HCEC 1CT (cell line): ENCODE measurements at places on chromosomes 7 and 10.

- no peak for DNase-seq
These were observed 49.6 kb upstream of the TOMM7 start for GRCh38 chr7:22872096-22872807.

DNA sequence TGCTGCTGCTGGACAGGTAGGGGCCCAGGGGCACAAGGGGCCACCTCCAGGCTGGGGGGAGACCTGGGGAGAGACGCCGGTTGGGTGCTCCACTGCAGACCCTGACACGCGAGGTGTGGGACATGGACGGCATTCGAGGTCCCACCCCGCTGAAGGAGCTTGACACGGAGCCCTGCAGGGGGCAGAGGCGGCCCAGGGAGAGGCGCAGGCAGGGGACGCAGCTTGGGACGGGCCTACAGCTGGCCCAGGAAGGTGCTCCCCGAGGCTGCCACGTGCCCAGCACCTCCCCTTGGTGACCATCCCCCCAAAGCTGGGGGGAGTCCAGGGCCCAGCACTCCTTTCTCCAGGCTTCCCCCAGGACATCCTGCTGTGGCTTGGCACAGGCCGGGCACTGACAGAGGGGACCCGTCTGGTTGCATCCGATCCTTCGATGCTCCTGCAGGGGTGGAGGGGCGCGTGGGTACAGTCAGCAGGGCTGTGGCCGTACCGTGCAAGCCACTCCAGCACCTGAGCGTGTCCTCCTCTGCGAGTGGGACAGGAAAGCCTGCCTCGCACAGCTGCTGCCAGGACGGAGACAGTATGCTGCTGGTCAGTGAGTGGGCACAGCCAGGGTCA lies 174.4 kb downstream of the ELFN1 start:
- DNase-seq, result no peak

DNA sequence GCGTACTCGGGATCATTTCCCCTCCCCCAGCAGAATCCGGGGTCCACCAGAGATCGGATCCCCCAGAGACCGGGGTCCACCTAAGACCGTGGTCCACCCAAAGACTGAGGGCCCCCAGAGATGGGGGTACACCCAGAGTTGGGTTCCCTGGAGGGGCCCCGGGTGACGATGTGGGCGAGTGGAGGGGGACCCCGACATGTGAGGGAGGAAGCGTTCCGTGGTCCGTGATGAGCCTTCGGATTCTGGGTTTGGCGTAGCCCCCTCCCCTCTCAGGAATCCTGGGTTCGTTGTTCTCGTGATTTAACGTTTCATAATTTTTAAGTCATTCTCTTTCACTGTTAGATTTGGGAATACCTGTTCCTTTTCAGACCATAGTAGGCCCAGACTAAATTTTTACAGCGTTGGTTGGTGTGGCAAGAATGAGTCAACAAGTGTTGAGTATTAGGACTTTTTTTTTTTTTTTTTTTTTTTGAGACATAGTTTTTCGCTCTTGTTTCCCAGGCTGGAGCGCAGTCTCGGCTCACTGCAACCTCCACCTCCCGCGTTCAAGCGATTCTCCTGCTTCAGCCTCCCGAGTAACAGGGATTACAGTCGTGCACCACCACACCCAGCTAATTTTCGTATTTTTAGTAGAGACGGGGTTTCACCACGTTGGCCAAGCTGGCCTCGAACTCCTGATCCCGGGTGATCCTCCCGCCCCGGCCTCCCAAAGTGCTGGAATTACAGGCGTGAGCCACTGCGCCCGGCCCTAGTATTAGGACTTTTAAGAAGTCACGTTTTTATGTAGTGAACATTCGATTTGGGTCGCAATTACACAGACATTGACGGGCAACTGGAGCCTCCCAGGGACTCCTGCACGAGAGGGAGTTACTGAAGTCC lies 672 bp downstream of the GTPBP4 start:
- peak; percentile 33 for DNase-seq

GRCh38 chr10:10551596-10552301 lies 465.9 kb upstream of the CELF2 start:
- no peak for DNase-seq

GRCh38 chr10:63236113-63236935 lies 103.2 kb downstream of the NRBF2 start:
- DNase-seq, result peak; percentile 93

DNA sequence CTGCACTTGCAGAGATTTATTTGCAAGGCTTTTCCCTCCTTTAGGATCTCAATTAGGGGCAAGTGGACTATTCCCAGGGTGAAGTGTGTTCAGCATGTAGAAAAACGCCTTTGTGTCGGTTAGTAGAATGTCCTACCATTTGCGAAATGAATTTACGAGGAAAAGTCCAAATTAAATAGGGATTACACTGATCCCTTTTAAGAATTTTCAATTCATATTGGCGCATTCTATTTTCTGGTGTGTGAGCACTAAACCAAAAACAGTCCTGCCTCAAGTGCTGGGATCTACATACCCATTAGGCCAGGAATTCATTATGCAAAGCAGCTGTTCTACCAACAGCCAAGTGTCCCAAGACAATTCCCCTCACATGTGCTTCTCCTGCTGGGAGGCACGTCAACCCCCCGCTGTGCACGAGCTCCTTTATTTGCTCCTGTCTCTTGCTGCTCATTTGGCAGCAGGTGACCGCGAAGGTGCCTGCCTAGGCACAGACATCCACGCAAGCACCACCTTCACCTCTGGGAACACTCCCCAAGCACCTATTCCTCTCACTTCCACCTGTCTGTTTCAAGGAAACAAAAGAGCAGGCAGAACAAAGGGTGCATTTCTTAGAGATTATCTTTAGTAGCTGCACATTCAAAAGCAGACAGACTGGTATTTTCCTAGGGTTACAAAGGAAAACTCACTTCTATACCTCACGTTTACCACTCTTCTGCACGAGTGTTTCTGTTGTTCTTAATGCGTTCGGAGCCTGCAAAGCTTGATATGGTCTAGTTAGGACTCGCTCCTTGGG lies 134.6 kb upstream of the FGFR2 start:
- no peak for DNase-seq

GRCh38 chr10:86954681-86955500 lies 2.5 kb downstream of the MMRN2 start:
- DNase-seq, result no peak

DNA sequence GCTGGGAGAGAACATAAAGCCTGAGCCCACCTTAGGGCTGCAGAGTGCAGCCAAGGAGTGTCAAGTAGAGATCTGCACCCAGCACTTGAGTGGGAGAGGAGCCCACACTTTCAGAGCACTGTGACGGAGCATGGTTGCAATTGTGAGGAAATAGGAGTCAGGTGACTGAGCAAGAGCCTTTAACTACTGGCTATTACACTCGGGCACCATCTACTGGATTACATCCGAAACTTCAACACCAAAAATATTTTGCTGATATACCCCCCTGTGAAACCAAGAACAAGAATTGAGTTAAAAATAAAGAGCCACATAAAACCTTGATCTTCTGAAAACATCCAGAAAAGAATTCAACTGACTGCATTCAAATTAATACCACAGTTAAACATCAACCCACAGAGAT lies 657.9 kb downstream of the NXPH1 start:
- no peak for DNase-seq

DNA sequence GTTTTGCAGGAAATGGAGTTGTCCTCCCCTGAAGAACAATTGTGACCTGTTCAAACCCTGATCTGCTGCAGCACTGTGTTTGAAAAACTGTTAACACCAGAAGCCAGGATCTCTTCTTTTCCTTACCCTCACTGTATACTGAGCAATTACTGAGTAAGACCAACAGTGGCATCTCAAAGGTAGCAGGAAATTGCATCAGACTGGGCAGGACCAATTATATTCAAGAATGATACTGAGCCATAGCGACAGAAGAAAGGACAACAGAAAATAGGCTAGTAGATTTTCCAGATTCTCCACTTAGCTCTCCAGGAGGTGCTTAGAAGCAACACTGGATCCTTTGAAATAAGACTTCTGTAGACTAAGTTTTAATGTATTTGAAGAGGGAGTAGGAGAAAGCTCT lies 57.4 kb upstream of the INHBA start:
- peak; percentile 20 for DNase-seq

- DNase-seq, result peak; percentile 43
These were observed 172.6 kb upstream of the NRP1 start for GRCh38 chr10:33506838-33507661.

GRCh38 chr10:73168465-73168803 lies 515 bp downstream of the FAM149B1 start:
- peak; percentile 35 for DNase-seq

- DNase-seq, result no peak
These were observed 14.2 kb downstream of the INPP5F start for GRCh38 chr10:119740096-119740495.

GRCh38 chr10:2836921-2837662 lies 230.3 kb upstream of the PFKP start:
- no peak for DNase-seq

DNA sequence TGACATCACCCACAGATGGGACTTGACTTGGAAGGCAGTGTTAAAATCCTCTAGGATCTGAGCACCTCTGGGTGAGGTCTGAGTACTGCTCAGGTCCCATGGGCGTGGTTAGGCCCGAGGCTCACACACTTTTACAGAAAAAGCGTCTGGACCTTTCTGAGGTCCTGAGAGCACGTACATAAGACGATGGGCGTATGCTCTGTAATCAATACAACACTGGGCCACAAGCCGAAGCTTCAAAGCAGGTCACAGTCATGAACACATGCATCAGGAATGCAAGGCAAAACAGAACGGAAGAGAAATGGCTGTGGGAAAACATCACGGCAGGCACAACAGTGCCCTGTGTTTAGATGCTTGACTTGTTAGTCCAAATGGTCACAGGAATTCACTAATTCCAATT lies 112.2 kb downstream of the LARP4B start:
- DNase-seq, result no peak
